NCI-H1930 (cell line): ENCODE measurements at places on chromosomes 7 and 10.

DNA sequence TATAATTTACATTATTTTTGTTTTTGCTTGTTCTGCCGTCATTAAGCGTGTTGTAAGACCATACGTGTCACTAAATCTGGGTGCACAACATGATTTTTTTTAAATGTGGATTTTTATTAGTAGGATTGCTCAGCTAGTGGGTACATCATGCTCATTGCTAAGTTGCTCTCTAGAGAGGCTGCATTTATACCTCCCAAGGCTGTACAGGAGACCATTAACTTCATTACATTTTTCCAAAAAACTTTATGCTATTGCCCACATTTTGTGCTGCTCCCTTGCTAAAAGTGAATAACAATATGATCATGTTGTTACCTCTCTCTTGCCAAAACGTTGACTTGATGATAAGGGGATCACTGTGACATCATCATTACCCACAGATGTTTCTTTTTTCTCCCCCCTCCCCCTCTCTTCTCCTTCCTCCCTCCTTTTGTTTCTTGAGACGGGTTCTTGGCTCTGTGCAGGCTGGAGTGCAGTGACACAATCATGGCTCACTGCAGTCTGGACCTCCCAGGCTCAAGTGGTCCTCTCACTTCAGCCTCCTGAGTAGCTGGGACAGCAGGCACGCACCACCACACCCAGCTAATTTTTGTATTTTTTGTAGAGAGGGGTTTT lies 65.1 kb downstream of the BMPR1A start:
- no peak for DNase-seq

DNA sequence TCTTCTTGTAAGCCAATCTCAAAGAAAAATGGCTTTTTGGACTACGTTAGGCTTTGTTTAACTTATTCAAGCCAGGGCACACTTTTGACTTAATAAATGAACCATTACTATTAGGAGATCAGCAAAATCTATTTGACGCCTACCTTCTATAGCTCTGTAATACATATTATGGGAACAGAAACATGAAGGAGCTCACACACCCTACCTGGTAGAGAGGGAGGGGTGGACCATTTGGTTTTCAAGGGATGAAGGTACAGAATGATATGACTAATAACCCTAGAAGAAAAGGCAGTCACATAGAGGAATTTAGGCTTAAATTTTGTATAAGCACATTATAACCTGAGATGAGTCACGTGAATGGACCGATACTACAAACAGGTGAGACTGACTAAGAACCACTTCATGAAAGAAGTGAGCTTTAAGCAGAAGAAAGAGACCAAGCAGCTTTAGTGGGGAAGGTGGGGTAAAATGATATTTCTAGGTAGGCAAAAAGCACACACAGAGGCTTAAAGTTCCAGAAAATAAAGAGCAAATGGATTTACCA lies 106.8 kb upstream of the CTTNBP2 start:
- no peak for DNase-seq

GRCh38 chr7:7570584-7570983 lies 3.9 kb downstream of the MIOS start:
- DNase-seq: no peak

DNA sequence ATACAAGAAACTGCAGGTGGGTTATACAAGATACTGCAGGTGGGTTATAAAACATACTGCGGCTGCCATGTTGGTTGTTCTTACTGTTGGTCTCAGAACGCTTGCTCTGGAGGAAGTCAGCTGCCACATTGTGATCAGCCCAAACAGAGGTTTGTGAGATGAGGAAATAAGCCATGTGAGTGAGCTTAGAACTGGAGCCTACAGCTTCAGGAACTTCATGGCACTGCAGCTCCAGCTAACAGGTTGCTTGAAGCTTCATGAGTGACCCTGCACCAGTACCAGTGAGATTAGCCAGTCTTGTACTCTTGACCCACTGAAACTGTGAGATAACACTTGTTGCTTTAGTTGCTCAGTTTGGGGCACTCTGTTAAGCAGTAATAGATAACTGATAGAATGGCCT lies 74.5 kb upstream of the PRKCQ start:
- no peak for DNase-seq

- no peak for DNase-seq
Measured at GRCh38 chr7:67447297-67447696, 450.7 kb downstream of the TYW1 start.
